Activated CD8-positive, alpha-beta memory T cell treated with anti-CD3 and anti-CD28 coated beads, Interleukin-2, amount 10 ng/mL, durations not matched to agents 7 days and 5 days (primary cell): ENCODE measurements at places on chromosomes 4 and X.

DNA sequence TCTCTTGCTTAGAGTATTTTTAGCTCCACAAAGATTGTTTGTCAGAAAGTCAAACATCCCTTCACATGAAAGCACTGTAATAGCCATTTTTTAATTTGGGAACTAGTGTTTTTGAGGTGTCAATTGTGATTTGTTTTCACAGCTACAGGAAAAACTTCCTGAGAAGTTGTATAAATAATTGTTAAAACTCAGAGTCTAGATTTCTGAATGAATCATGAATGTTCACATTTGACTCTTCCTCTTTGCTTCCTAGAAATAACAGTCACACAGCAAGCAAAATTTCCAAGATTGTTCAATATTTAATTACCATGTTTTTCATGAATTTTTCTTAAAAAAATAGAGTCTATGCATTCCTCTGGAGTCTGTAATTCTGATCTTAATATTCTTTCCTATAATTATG, 156.9 kb upstream of the SLC7A11 start:
- DNase-seq = no peak

GRCh38 chrX:103378990-103379389, 2.7 kb downstream of the BEX3 start:
- DNase-seq = no peak

- DNase-seq = no peak
Measured at GRCh38 chrX:25017667-25018247, 2.0 kb upstream of the ARX start.

DNA sequence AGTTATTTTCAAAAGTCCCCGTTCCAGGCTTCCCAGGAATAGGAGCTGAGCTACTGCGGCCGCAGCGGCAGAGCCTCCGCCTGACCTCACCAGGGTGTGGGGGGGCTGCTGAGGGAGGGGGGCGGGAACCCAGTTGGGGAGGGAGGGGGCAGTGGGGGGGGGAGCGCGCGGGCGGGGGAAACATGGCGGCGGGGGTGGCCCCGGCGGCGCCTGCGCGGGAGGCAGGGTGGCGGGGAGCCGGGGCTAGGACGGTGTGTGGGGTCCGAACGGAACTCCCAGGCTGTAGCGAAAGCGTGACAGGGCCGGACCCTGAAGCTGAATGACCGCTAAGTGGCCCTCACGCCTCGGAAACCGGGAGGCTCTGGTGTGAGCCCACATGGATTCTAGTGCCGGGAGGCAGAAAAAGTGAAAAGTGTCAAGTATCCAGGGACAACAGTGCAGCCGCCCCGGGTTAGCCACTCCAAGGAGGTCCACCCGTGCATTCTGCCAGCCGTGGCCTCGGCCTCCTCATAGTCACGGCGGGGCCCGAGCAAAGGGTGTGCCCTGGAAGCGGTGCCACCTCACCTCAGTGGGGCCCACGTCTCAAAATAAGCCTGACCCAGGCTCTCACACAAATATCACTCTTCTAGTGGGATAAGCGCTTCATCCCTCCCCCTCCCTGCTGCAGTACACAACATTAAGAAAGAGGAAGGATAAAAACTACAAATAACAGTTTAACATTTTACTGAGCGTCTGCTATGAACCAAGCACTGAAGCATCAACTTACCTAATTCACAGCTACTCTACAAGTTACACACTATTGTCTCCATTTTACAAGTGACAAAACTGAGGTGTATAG, at the start of gene KLHL13:
TSS of gene KLHL13 (minus strand) at position 98 of the 838 bp plus-strand sequence. CDS start 88,337 bp downstream, outside the sequence.
- DNase-seq = no peak

GRCh38 chrX:80808881-80809411, 731 bp downstream of the BRWD3 start:
- peak; percentile 58 for DNase-seq
